ENCODE measurements at places on chromosomes 7 and 10. TPM values are rescaled to one million over a fixed set of nuclear protein-coding genes. Genes with fewer than 3 reads are reported as not detected.

GRCh38 chr7:124915242-124915641 lies 14.4 kb downstream of the POT1 start:
- no peak for DNase-seq

DNA sequence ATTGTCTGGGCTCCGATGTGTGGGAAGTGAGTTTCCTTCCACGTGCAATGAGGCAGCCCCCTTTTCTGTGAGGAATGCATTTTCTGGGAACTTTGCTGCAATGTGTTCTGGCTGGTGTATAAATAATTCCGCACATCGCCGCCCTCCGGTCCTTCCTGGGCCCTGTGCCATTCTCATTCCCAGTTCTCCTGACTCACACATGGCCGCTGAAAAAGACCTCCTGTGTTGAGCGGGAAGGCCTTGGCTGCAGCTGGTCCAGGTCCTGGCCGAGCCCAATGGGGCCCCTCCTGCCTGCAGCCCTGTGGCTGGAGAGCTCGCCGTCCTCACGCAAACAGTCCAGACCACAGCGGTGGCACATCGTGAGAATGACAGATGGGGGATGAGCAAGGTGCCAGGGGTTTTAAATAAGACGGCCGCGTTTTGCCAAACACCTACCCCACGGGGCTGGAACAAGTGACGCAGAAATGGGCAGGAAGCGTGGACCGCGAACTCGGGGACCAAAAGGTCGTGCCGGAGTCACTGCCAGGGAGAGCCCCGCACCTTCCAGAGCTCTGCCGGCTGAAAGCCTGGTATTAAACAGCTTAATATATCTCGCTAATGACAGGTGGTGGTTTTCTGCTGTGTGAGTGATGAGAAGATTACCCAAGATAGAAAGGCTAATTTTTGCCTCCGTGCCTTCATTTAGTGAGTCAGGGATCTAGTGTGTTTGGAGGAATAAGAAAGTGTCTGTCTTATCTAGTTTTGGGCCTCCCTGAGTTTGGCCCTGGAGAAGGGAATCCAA lies 37.0 kb downstream of the FAM20C start:
- DNase-seq, result no peak

DNA sequence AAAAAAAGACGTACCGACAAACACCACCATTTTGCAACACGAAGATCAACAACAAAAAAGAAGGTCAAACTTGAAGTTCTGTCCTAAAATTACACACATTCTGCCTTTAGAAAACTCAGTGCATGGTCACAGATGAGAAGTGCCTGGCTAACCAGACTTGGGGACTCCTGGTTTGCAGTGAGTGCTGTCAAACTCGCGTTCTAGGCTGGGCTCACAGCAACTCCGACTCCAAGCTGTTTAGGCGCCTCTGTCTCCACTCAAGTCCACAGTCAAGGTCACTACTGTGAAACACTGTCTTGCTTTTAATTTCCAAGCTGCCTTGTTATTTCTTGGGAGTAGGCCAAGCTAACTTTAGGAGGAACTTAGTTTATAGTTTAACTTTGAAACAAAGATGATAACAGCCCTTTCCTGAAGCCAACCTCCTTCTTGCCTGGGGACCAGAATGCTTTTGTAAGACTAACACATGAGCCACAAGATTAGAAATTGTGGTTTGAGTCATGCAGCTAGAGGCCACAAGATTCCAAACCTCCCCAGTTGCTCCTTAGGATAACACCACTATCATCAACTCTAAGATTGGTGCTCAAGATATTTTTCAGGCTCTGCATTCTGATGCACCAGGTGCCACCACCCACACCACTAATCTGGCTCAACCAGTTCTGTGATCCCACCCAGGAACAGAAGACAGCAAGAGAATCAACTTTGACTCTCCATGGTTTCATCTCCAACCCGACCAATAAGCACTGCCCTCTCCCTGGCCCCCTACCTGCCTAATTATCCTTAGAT lies 1.1 kb upstream of the DNAAF5 start:
- DNase-seq, result no peak

DNA sequence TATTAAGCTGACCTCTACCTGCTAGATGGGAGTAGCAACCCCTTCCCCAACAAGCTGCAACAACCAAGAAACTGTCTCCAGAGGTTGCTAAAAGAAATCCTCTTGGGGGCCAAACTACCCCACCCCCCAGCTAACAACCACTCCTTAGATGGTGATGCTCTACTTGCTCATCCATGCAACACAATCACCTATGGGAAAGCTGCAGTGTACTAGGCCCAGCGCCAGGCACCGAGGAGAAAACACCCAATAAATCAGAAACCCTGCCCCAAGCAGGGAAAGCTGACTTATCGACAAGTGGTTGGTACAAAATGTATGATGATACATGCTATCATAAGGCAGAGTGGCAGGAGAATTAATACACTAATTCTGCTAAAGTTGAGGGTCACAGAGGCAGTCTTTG lies 17.3 kb downstream of the SLC25A13 start:
- DNase-seq, result no peak

GRCh38 chr10:51073453-51074237 lies 642 bp upstream of the PRKG1 start:
- no peak for DNase-seq

WDR86 gene
- total RNA-seq, result not detected

DNA sequence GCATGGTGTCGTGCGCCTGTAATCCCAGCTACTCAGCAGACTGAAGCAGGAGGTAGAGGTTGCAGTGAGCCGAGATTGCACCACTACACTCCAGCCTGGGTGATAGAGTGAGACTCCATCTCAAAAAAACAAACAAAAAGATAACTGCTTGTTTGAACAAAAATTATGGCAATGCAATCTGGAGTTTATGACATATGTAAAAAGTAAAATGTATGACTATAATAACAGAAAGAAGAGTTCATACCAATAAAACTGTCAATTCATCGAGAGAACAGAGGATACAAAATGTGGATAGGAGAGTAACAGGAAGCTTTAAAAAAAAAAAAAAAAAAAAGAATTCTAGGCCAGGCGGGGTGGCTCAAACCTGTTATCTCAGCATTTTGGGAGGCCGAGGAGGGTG lies 19.2 kb downstream of the SLC25A16 start:
- DNase-seq, result no peak

DNA sequence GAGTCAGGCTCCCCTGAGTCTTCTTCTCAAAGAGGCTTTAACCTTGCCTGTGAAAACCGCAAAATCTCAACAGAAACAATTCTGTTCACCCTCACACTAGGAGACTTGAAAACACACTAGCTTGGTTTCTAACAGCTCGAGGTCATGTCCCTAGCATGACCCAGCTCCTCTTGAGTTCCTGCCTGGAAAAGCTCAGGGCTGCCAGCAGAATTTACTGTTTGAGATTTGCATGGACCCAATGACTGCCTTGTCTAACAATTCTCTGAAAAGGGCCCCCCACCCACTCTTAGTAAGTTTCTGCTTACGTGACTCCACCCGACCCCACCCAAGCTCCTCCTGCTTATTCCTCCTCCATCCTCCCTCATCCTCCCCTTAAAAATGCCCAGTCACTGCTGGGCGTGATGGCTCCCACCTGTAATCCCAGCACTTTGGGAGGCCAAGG lies 85.1 kb upstream of the KMT2C start:
- no peak for DNase-seq

- DNase-seq, result no peak
Measured at GRCh38 chr10:5643346-5644067, 22.9 kb downstream of the ASB13 start.

- DNase-seq, result no peak
Measured at GRCh38 chr7:29385214-29385814, 178.3 kb upstream of the PRR15 start.

All from GM12878 (cell line).